ENCODE measurements at places on chromosomes 1 and 21.

DNA sequence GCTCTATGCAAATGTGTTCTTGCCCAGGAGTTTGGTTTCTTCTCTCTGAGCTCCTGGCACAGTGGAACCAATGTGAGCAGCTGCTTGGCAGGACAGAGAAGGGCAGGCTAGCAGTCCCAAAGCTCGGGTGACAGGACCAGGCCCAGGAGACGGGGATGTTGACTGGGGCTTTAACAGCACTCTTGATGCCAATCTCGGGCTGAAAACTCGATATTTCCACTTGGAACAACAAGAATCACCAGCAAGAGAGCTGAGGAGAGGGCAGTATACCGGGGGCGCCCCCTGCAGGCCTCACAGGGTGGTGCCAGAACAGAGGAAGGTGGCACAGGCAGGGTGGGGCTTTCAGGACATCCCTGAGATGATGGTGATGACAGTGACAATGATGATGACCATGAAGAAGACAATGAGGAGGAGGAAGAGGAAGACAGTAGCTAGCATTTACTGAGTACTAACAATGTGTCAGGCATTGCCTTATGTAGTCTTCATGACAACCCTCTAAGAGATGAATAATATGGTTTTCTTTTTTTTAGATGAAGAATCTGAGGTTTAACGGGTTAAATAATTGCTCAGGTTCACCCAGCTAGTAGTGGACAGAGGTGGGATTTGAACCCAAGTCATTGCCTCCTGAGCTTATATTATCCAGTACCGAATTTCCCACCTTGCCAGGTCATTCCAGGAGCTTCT is 2.7 kb upstream of the KCNJ9 start:
- DNase-seq: no peak

DNA sequence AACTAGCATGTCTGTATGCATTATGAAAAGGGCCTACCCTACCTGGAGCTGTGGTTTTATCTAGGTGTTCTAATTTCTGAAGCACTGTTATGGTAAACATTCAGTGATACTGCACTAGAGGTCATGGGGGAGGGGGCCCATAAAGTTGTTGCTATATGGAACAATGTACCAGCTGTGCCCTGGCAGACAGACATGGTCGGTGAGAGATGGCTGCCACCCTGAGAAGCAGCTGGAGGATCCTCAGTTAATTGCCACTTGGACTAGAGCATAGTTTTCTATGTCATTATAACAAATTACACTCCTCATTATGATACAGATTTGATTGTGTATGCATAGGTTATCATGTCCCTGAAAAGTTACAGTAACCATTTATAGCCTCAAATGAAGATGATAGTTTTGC is 45.4 kb downstream of the ILDR2 start:
- DNase-seq: no peak

GRCh38 chr1:180693564-180694244 is 61.9 kb downstream of the XPR1 start:
- DNase-seq: no peak

- DNase-seq: no peak
Observed at GRCh38 chr1:172498857-172499256, 34.1 kb upstream of the SUCO start.

- DNase-seq: no peak
Observed at GRCh38 chr1:14842891-14843290, 244.4 kb downstream of the KAZN start.

- DNase-seq: no peak
Observed at GRCh38 chr21:34280389-34280795, 83.4 kb upstream of the KCNE2 start.

- DNase-seq: no peak
Observed at GRCh38 chr1:39671793-39672550, at the start of gene NT5C1A. Gene NT5C1A, minus strand, starts transcription at chr1:39672107. Its CDS starts 69 bp downstream, at chr1:39672038.

DNA sequence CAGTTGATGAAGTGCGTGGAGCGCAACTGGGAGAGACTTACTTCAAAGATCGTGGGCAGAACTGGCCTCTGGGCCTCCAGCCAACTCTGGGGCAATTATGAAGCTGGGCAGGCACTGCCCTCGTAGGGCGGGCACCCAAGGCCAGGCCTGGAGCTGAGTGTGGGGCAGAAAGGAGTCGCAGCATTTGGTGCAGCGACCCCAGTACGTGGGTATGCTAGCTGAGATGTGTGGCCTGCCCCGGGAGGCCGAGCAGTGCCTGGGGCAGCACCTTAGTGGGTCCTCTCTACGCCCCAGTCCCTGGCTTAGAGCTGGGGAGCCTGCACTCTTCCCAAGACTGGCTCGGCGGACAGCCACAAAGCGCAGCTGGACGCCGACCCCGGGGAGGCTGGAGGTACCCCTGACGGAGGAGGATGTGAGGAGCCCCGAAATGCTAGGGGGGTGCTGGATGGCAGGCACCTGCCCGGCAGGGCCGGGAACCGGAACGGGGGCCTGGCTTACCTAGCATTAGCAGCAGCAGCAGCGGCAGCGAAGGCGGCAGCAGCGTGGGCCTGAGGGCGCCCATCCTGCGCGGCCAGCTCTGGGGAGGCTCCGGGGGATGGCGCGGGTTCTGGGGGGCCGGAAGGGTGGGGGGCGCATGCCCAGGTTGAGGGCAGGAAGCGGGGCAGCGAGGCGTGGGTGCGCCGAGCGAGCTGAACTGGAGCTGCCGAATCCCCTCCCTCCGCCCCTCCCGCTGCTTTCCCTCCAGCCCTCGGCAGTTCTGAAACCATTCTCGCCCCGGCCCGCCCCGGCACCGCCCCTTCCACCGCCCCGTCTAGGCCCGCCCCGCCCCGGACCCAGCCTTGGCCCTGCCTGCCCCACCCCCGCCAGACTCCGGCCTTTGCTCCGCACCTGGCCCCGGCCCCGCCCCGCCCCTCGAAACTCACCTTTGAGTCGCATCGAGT is at the start of gene IGSF8:
TSS of gene IGSF8 (minus strand) at position 709 of the 941 bp plus-strand sequence. CDS start at position 562, 147 bp downstream.
- DNase-seq: peak; percentile 90

DNA sequence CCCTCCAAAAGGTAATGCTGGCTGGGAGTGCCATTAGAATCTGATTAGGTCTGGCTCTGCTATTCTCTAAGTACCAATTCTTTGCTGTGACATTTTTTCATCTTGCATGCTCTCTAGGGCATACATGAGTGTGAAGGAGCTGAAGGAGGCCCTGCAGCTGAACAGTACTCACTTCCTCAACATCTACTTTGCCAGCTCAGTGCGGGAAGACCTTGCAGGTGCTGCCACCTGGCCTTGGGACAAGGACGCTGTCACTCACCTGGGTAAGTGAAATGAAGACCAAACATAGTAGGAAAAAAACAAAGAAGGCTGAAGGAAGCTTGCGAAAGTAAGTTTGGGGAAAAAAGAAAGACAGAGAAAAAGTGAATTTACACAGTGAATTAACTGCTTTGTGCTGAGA is 207.9 kb downstream of the PAPPA2 start:
- no peak for DNase-seq

DNA sequence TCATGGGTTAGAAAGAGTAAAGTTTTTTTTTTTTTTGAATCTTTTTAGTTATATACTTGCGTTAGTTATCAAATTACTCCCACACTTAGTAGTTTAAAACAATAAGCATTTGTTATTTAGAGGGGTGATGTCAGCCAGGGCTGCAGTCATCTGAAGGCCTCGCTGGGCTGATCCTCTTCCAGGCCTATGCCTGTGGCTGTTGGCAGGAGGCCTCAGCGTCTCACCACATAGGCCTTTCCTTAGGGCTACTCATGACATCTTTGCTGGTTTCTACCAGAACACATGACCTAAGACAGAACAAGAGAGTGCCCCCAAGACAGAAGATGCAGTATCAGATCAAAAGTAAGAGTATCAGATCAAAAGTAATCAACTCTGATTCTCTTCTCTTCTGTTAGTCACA is 167.4 kb downstream of the HHAT start:
- no peak for DNase-seq

DNA sequence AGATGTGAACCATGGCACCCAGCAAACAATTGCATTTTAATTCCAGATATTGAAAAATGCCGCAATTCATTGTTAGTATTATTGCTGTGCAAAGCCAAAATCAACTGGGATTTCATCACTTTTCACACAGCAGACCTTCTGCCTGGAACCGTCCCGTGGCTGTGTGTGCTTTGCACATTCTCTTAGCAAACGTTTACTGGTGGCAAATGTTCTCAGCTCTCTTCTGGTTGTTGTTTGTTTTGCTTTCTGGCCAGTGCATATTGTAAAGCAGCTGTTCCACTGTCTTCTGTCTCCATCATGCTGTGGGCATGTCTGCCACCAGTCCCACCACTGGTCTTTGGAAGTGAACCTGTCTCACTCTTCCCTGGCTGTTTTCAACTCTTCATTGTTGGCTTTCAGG is 19.8 kb upstream of the TTLL10 start:
- DNase-seq: no peak

DNA sequence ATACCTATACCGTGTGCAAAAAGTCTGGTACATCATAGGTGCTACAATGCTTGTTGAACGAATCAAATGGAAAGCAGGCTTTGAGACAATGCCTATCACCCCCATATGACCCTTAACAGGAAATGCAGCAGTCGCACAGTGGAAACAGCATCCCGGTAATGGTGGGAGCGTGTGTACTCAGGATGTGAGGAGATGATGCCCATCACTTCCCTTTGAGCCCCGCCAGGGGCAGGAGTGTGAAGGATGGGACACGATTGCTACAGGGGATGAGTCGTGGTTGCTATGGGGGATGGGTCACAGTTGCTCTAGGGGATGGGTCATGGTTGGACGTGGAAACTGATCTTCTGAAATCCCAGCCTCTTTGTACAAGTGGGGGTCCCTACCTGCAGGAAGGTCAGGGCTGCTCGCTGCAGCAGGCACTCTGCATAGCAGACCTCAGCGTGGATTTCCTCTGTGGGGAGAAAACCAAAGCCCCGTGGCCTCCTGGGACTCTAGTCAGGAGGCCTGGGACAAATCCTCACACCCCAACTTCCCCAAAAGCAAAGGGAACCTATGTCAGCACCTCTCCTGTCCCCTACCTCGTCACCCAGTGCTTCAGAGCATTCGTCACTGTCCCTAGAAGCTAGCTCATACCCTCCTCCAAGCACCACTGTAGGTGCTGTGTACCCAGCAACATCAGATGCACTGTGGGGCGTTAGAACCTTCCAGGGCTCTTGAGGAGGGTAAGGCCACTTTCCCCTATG is 19.3 kb downstream of the TTC39A start:
- DNase-seq: no peak

DNA sequence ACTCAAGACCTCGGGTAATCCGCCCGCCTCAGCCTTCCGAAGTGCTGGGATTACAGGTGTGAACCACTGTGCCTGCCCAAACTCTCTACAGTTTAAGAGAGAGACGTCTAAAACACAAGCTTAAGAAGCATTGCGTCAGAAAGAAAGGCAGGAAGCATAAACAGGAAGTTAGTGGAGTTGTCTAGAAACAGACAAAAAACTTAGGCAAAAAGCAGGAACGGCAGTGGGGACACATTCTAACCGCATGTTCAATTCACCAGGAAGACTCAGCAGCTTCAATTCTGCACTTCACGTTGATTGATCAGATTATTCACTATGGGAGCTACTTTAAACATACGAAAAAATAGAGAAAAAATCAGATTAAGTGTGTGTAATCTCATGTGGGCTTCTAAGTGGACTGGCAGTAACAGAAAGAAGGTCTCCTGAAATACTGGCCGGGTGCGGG is 7.4 kb downstream of the CFAP74 start:
- no peak for DNase-seq

- peak; percentile 31 for DNase-seq
Observed at GRCh38 chr1:12658531-12659453, 14.9 kb downstream of the AADACL4 start.

- DNase-seq: peak; percentile 19
Observed at GRCh38 chr1:172697534-172698002, 38.7 kb downstream of the FASLG start.

DNA sequence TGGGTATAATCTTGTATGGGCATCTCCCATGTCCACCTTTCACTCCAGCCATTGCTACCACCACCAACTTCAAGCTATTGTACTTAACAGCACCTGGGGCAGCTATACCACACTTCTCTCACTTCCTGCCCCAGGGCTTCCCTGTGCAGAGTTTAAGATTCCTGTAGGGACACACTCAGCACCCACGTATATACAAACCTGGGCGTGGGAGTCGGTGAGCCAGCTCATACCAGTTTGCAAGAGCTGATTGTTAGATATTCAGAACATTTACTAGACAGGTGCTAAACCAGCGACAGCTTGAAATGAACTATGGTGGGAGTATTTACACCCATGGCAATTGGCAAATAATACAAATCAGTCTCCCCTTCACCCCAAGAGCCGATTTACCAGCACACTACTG is 114.8 kb upstream of the CSF3R start:
- no peak for DNase-seq

- no peak for DNase-seq
Observed at GRCh38 chr1:3717715-3718601, 34.3 kb upstream of the CCDC27 start.

DNA sequence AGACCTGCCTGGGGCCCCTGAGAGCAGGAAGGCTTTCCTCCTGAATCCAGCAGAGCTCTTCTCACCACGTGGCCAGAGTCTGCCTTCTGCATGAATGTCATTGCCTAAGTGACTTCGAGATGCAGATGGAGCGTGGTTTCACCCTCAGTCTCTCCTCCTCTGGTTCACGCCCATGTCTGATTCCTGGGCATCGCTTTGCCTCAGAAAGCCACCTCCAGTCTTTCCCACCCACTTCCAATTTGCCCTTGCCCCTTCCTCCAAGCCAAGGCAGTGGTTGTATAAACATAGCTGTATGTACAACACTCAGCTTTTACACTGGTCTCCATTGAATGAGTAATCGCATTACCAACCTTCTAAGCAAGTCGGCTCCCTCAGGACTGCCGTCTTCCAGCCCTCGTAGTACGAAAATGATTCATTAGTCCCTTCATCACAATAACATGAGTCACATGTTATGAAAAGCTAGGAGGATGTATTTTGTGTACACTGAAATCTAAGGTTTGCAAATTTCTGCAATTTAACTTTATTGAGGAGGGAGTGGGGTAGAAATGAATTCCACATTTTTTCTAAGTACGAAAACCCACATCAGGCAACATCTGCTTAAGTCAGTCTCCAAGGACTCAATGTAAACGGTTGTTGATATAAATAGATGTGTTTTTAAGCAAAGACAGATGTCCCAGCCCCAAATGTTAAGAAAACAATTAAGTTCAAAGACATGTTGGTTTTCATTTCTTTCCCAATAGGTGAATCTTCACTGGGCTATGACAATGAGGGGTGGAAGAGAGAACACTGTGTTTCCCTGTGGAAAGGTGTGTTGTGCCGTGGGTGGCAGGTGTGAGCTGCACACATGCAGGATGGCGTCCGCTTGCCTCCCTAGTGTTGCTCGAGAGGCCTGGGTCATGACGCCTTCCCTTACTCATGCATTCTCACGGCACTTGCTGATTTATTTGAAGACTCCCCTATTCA is 32.3 kb upstream of the ETS2 start:
- DNase-seq: no peak
